ENCODE measurements at places on chromosomes 1 and 21.
A peak's percentile ranks its signal among the peaks of the same experiment; 100 is the strongest.

DNA sequence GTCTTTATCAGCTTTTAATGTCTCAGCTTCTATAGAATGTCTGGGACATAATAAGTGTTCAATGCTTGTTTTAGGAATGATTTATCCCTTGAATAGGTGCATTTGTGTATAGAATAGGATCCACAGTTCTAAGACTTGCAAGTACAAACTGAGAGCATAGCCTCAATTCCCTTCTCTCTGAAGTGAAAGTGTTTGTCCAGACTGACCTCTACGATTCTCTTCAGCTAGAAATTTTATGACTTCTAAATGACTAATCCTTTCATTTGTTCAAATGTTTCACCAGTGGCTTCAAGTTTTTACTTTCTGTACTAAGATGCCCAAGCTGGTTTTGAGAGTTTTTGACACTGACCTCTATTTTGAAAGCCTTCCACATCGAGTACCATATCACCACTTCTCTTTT lies 608.2 kb upstream of the ADGRL4 start:
- DNase-seq: no peak

GRCh38 chr1:119372503-119373086 lies 4.0 kb downstream of the HAO2 start:
- peak; percentile 66 for DNase-seq

DNA sequence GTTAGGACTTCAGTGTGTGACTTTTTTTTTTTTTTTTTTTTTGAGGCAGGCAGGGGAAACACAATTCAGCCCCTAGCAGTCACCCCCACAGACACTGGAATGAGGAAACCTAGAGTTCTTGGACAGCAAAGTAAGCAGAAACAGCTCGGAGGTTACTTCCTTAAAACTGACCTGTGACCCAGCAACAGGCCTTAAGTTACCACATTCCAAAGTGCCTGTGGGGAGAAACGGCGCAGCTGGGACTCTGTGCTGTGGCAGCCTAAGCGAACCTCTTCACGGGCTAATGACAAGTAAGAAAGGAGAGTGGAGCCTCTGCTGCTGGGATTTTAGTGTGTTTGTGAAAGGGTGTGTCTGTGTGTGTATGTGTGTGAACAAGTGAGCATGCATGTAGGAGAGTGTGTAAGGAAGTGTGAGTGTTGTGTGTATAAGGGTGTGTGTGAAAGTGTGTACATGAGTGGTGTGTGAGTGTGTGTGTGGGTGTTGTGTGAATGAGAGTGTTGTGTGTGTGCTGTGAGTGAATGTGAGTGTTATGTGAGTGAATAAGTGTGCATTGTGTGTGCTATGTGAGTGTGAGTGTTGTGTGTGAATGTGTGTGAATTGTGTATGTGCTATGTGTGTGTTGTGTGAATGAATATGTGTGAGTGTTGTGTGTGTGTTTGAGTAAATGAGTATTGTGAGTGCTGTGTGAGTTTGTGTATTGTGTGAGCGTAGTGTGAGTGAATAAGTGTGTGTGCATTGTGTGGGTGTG lies 180.8 kb downstream of the BRINP2 start:
- DNase-seq: no peak

DNA sequence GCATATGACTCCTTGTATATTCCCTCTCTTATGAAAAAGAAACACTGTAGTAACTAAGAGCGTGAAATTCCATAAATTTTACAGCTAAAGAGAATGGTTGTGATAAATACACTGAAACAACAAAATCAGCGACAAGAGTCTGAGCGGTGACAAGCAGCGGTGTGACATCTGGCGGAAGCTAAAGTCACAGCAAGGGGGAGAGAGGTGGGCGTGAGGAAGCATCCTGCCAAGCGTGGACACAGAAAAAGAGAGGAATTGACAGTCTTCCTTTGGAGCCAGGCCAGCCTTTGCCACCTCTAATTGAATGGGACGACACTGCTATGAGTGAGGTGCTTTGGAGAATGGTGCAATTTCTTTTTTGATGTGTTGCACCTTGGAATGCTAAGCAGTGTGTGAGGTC lies 25.9 kb downstream of the PSMB2 start:
- no peak for DNase-seq

- DNase-seq: peak; percentile 84
These were observed at the start of gene MAN1A2 for GRCh38 chr1:117367046-117368025. Gene MAN1A2, plus strand, starts transcription at chr1:117367449. Its CDS starts 735 bp downstream, at chr1:117368184.

- DNase-seq: no peak
These were observed 30.6 kb downstream of the HYI start for GRCh38 chr1:43422995-43423671.

GRCh38 chr1:157658571-157658970 lies 42.0 kb downstream of the FCRL3 start:
- DNase-seq: no peak

GRCh38 chr1:6584126-6585080 lies 4.6 kb downstream of the ZBTB48 start:
- no peak for DNase-seq

GRCh38 chr1:177913762-177914540 lies 55.9 kb downstream of the SEC16B start:
- peak; percentile 45 for DNase-seq

DNA sequence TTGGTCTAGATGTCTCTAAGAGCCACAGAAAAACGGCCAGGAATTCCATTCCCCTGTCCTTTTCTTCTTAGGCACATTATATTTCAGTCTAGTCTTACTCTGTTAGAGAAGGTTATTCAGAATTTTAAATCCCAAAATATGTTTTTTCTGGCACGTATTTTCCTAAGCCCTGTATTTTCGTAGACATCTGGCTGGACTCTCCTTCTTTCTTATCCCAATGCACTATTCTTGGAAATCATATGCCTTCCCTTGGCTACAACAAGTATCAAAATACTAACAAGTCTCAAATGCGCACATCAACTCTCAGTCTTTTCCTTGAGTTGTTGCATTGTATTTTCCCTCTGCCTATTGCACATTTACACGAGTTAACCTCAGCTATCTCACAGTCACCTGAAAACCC lies 96.2 kb downstream of the DPYD start:
- no peak for DNase-seq

Data from spinal cord (tissue), 10 donors.